Kidney capillary endothelial cell (primary cell): ENCODE measurements at places on chromosomes 12 and 14.

DNA sequence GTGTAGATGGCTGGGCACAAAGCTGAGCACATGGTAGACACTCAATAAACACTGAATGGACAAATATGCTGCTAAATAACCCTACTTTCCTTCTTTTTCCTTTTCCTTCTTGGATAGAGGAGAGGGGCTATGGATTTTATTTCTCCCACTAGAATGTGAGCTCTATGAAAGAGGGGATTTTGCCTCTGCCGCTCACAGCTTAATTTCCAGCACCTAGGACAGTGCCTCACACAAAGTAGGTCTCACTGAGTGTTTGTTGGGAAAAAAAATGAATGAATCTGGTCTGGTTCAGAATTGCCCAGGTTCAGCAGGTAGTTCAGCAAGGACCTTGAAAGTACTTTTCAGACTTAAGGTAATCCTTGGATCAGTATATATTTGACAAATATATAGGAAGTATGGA, 65.5 kb downstream of the WSCD2 start:
- DNase-seq: no peak

DNA sequence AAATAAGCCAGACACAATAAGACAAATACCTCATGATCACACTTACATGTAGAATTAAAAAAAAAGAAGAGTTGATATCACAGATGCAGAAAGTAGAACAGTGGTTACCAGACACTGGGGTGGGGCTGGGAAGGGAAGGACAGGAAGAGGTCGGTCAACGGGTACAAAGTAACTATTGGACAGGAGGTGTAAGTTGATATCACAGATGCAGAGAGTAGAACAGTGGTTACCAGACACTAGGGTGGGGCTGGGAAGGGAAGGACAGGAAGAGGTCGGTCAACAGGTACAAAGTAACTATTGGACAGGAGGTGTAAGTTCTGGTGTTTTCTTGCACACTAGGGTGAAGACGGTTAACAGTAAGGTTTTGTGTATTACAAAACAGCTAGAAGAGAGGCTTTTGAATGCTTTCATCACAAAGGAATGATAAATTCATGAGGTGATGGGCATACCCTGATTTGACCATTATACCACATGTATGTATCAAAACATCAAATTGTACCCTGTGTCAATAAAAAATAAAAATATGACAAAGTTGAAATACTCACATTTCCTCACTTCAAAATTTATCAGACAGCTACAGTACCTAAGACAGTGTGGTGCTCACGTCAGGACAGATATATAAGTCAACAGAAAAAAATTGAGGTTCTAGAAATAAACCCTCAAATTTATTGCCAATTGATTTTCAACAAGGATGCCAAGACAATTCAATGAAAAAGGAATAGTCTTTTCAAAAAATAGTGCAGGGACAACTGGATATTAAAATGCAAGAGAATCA, 32.8 kb downstream of the GALC start:
- no peak for DNase-seq

DNA sequence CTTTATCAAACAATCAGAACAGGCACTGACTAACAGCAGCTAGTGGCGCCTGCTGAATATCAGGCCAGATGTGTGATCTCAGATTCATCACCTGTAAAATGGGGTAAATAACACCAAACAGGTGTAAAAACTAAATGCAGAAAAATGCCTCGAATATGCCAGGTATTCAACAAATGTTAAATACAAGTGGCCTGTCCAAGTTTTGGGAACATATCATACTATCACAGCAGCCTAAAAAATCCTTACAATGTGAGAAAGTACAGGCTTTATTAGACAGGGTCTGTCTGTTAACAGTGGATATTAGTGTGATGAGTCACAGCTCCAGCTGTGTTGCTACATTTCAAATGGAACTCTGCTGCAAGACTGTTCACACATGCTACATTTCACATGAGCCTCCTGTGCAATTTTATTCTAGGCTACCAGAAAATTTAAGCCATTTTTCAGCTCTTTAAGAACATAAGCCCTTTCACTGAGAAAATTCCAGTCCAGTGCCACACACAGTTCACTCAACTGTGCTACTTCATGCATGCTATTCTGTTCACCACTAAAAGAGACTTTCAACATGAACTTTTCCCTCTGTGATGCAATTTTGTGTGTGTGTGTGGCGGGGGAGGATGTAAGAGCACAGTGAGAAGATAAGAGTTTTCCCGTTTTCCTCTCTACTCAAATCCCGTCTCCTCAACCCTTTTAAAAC, 56.7 kb downstream of the MSRB3 start:
- DNase-seq: peak; percentile 7

GRCh38 chr12:25556153-25556552, 3.1 kb upstream of the LMNTD1 start:
- no peak for DNase-seq
